Nucleus accumbens (tissue), 56 donors: ENCODE measurements at places on chromosomes 11 and 22.
A peak's percentile ranks its signal among the peaks of the same experiment; 100 is the strongest.

GRCh38 chr11:623349-623869, 1.3 kb downstream of the CDHR5 start:
- DNase-seq, result no peak

GRCh38 chr22:45762545-45763235, 91.1 kb downstream of the ATXN10 start:
- DNase-seq, result no peak

GRCh38 chr11:99275521-99275920, 254.8 kb downstream of the CNTN5 start:
- no peak for DNase-seq

- DNase-seq, result no peak
Measured at GRCh38 chr11:40376331-40376730, 1083.1 kb downstream of the LRRC4C start.

- no peak for DNase-seq
Measured at GRCh38 chr11:12165237-12165875, 55.0 kb downstream of the MICAL2 start.

GRCh38 chr11:47375020-47375419, 3.3 kb downstream of the SPI1 start:
- DNase-seq, result no peak

GRCh38 chr11:34366522-34366921, 8.7 kb upstream of the ABTB2 start:
- DNase-seq, result no peak

- no peak for DNase-seq
Measured at GRCh38 chr11:113018913-113019312, 57.7 kb downstream of the NCAM1 start.

- DNase-seq, result no peak
Measured at GRCh38 chr11:128455766-128456165, 131.6 kb downstream of the ETS1 start.

DNA sequence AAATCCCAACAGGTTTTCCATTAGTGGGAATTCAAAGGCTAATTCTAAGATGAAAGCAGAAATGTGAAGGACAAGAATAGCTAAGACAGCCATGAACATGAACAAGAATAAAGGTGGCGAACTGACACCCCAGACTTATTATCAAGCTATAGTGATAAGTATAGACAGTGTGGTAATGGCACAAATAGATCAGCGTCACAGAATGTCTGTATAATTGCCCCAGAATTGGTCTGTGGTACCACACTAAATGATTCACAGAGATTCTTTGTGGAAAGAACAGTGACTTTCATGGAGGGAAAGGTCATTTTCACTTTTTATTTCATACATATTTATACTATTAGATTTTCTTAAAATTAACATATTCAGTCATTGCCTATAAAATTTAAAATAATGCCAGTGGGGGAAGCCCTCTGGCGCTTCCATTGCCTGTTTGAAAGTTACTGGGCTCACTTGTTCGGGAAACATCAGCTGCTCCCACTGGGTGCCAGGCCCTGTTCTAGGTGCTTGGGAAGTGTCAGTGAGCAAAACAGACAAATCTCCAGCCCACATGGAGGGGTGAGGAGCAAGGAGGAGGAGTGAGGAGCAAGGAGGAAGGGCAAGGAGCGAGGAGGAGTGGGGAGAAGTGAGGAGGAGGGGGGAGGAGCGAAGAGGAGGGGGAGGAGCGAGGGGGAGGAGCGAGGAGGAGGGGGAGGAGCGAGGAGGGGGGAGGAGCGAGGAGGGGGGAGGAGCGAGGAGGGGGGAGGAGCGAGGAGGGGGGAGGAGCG, 11.3 kb upstream of the NLRP6 start:
- DNase-seq, result no peak

DNA sequence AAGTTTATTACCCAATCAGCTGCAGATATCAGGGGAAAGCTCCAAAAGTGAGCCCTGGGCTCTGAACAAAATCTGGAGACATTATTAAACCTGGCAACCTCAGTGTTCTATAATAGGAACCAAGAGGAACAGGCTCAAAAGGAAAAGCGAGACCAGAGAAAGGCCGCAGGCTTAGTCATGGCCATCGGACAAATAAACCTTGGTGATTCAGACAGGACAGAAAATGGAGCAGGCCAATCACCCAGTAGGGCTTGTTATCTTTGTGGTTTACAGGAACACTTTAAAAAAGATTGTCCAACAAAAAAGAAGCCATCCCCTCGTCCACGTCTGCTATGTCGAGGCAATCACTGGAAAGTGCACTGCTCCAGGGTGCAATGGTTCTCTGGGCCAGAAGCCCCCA, 7.7 kb upstream of the PANX1 start:
- DNase-seq, result no peak

- DNase-seq, result peak; percentile 50
Measured at GRCh38 chr11:33598426-33599069, 102.1 kb downstream of the C11orf91 start.

- DNase-seq, result no peak
Measured at GRCh38 chr22:29269731-29270474, 1.8 kb downstream of the EWSR1 start.

DNA sequence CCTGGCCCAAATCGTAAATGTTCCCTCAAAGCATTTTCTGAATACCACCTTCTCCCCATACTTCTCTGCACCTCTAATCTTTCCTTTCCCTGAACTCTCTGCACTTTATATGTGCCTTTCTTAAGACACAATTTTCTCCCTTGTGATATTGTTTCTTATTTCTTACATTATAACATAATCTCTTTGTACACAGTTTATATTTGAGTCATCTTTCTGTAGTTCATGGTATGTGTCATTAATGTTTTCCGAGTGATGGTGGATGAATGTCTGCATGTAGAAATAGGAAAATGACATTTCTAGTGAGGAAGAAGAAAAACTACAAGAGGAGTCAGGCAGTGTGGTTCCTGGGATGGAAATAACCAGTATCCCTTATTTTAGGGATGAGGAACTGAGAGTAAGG, 5.5 kb downstream of the ACRV1 start:
- no peak for DNase-seq

DNA sequence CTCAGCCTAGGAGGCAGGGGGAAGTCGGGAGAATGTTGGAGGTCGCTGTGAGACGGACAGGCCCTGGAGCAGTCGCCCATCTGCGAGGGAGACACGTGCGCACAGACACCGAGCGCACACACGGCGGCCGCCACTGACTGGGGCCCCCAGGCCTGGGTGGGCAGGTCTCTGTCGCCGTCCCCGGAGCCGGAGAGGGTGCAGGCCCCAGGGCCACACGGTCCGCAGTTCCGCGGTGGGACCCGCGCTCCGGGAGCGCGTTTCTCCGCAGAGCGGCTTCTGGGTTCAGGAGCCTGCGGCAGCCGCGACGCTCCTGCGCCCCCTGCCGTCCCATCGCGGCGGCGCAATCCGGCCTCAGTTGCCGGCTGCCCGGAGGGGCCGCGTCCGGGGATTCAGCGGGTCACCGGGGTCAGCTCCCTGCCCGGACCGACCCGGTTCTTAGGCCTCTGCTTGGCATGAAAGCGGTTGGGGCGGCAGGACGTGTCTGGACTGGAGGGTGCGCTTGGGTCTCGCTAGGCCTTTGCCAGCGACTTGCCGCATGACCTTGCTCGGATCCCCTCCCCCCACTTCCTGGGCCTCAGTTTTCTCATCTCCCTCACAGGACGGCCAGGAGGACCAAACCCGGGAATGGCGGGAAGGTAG, 31.2 kb downstream of the PDE2A start:
- peak; percentile 51 for DNase-seq

DNA sequence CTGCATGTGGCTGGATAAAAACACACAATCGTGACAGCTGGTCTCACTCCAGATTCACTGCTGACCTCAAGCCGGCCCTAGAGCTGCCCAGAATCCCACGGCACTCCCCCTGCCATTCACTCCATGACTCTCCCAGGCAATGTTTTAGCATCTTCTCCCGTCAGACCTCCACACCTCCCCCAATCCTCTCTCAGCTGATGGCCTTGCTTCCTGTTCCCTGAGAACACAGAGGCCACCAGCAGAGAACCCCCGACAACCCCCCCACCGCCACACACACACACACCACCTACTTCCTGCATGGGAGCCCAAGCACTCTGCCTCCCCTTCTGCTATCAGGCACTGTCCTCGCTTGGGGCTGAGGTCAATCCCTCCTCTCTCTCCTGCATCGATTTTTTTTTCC, 9.3 kb downstream of the TNKS1BP1 start:
- no peak for DNase-seq

GRCh38 chr11:1665313-1665712, 31.7 kb upstream of the KRTAP5-6 start:
- no peak for DNase-seq

- DNase-seq, result no peak
Measured at GRCh38 chr22:37894939-37895670, 11.0 kb upstream of the MICALL1 start.

GRCh38 chr11:97638641-97639224, 1248.9 kb downstream of the JRKL start:
- no peak for DNase-seq

GRCh38 chr11:119248750-119249670, 42.9 kb downstream of the CBL start:
- DNase-seq, result no peak

- DNase-seq, result no peak
Measured at GRCh38 chr11:124297921-124298320, 15.8 kb downstream of the OR8D1 start.

DNA sequence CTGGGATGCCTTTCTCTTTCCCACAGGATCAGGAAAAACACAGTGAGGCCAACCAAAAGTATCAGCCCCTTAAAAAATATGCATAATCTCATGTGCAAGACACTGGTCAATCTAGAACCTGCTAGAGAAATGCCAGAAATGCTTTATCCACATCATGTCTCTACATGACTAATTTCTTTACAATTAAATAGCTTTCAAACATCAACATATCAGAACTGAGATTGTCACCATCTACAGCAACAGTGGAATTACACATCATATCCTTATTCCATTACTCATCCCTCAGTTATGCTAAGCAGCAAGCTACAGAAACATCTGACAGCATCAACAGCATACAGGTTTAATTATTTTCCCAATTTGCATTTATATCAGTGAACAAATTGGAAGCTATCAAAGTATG, 78.8 kb downstream of the DDIAS start:
- no peak for DNase-seq

DNA sequence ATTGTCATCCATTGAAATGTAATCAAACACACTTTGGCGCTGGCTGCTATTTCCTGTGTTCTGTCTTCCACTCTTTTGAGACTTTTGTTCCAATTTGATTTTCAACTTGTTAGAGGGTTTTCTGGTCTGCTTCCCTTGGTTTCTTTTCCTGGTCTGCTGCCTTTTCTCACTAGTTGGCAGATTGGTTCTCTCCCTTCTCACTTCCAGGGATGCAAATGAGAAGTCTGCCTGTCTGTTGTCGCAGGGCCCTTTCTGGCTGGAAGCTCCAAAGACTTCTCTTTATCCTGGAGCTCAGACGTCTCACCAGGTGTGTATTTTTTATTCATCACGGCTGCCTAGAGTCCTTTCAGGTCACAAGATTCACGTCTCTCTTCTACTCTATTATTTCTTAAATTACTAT, 84.0 kb downstream of the RPS6KA4 start:
- no peak for DNase-seq

- no peak for DNase-seq
Measured at GRCh38 chr11:8720868-8721608, 38.4 kb downstream of the RPL27A start.

DNA sequence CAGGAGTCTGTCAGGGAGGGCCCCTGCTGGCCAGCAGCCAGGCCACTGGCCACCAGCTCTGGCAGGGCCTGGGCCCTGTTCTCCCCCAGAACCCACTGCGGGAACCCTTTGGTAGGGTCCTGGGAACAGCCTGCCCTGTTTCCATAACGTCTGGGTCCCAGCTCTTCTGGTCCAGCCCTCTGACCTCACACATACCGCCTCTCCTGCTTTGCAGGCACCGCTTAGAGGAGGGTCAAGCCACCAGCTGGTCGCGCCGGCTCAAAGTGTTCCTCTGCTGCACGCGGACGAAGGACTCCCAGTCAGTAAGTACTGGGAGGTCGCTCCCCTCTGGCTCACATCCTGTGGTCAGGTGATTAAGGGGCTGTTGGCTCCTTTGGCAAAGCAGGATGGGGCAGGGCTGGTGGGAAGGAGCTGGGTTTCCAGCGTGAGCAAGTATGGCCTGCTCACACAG, 26.6 kb upstream of the MYRF start:
- no peak for DNase-seq

DNA sequence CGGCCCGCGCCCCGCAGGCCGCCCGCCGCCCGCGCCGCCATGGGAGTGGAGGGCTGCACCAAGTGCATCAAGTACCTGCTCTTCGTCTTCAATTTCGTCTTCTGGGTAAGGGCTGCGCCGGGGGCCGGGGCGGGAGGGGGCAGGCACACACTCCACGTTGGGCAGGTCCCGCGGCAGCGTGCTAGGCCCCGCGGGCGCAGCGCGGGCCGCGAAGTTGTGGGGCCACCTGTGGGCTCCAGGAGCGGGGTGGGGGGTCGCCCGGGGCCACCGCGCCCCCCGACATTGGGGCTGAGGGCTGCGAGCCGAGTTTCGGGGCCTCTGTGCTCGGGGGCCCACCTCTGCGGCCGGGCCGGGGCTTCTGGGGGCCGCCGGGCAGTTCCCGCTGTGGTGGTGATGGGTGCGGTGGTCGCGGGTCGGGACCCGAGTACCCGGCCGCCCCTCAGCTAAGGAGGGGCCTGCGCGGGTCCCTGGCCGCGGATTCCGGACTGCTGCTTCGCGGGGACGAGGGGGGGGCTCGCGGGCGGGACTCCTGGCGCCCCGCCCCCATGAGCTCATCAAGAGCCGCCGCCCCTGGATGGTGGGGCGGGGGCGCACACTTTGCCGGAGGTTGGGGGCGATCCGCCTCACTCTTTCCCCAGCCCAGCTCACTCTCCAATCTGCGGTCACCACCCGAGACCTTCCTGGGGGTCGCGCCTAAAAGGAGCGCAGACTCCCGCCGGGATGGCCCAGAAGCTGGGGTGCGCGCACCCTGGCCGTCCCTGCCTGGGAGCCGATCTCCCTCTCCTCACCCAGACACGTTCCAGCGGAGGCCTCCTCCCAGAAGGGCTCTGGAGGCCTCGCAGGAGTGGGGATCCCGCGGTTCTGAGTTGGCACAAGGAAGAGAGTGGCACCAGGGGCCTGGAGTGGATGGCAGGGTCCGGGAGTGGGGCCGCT, 667 bp downstream of the CD81 start:
- no peak for DNase-seq

- DNase-seq, result no peak
Measured at GRCh38 chr11:116507016-116507415, 265.8 kb downstream of the BUD13 start.

DNA sequence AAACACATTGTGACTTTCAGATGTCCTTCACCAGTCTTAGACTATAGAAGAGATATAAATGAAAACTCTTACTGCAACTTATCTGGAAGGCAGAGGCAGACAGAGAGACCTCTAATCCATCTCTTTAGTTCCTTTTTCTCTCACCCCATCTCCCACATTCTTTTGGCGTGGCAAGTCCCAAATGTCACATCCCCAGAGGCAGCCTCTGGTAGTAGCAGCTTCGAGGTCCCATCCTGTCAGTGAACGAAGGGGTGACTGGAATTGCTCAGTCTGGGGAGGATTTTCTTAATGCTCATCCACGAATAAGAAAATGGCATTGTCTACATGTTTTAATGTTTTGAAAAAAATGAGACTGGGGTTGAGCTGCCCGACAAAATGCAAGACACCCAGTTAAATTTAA, 201.4 kb downstream of the GRIA4 start:
- no peak for DNase-seq
